ENCODE measurements at places on chromosomes 4 and X.

GRCh38 chr4:173189117-173189693 lies 20.6 kb downstream of the GALNT7 start:
- DNase-seq, result no peak

- DNase-seq, result no peak
Observed at GRCh38 chr4:185339941-185340340, 55.8 kb downstream of the LRP2BP start.

- DNase-seq, result no peak
Observed at GRCh38 chr4:56048383-56048701, 99.6 kb downstream of the CEP135 start.

- no peak for DNase-seq
Observed at GRCh38 chrX:145818186-145819113, 821 bp downstream of the SLITRK2 start.

- no peak for DNase-seq
Observed at GRCh38 chr4:55933611-55934010, 15.1 kb upstream of the CEP135 start.

DNA sequence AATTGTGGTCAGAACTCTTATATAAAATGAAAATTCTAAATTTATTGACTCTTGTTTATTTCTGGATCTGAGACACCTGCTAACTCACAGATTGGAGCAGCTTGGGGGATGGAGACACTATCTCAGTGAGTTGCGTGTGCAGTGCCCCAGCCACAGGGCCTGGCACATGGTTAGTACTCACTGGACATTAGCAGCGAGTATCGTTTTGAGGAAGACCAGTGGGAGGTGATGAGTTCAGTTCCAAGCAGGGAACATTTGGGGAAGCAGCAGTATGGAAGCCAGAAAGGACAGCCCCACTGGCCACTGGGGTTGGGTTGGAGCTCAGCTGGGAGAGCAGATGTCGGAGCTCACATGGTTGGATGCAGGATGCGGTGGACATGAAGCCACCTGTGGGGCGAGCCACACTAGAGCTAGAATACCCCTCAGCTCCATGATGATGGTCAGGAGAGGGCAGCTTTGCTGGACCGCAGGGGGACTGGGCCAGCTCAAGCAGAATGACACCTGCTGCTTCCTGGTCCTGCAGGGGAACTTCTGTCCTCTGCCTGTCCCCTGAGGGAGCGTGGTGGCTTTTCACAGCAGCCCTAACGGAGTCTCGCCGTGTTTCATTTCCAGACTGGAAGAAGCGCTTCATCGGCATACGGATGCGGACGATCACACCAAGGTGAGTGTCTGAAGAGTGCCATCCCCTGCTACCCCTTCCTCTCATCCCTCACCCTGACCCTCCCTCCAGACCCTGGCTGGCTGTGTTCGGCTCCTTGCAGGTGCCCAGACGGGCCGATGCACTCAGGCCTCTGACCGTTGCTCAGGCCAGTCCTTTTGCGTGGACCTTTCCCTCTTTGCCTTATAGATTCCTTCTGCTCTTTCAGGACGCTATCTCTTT lies 32.5 kb downstream of the HTRA3 start:
- DNase-seq, result no peak

DNA sequence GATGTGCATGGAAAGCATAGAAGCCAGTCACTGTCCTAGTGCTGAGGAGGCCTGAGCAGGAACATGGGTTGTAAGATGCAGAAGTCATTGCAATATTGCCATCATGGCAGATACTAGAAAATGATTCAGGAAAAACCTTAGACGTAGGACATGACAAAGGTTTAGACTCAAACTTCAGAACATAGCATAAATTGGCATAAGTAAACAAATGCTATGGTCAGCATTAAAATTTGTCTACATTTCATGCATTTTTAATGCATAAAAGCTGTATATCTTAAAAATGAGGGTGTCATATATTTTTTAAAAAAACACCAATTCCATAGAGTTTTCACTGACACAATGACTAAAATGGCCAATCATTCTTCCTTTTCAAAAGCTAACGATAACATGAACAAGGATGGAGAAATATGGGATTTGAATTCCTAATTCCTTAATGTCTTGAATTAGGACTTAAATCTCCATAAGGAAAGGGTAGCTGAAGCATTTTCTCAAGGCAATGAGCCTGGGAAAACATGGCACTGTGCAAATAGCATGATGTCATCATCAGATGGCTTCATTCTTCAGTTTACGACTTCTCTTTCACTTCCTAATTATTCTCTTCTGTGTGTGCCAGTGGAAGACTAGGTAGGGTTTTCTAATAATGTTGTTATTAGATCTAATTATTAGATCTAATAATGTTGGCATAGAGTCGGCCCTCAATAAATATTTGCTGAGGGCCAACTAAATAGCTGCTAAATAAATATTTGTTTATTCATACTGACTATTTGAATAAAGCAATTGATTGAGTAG lies 125.1 kb upstream of the FRG1 start:
- no peak for DNase-seq

DNA sequence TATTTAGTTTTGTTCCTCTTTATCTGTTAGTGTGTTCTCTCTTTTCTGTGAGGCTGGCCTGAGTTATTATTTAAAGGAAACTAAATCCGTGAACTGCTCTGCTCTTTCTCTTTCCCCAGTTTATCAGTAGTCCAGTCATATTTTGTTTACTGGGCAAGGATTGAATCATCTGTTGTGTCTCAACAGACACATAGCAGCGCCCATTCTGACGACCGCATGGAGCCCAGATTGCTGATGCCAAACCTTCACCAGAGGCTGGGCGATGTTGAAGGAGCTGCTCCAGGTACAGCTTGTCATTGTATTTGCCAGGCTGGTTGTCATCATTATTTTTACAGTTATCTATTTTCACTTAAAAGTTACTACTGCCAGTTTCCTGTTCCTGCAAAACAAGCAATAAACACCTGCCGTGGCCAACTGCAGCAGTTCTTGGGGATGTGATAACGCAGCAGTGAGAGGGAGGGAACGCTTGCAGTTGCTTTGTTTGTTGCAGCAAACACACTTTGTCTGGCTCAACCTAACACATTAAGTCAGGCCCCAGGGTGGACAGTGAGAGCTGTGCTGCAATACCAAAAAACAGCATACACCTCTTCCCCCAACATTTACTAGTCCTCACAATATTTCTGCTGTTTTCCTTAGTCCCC lies 10.1 kb downstream of the REELD1 start:
- no peak for DNase-seq

DNA sequence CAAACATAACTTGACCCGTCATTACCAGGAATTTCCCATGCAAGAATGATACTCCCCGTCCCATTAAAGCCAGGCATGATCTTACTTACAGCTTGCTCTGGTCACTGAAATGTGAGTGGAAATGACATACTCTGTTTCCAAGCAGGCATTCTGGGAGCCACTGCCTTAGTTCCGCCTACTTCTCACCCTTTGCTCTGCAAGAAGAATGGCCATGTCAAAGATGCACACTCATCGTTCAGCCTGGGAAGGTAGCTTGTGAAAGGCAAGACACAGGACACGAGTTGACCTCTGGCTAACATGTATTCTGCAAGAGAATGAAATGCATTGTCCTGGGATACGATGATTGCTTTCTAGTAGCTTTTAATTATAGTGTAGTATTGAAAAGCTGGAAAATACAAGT lies 1144.4 kb downstream of the NLGN4X start:
- no peak for DNase-seq

- no peak for DNase-seq
Observed at GRCh38 chrX:148498067-148498466, 2.4 kb upstream of the AFF2 start.

DNA sequence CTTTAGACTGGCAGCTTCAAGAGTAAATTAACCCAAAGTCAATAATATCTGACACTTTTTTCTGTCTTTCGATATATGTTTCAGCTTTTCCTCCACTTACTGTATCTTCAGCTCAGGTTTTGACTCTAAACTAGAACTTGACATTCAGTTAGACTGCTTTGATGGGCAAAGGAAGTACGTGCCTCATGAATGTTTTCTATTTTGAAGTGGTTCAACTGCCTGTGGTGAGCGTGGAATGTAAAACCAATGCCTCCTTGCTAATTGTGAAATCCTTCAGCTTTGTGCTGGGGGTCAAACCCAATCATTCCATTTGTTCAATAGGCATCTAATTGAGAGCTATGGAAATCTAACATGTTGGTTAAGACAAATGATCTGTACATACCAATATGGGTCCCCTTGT lies 857.0 kb upstream of the HTR2C start:
- DNase-seq, result no peak

- no peak for DNase-seq
Observed at GRCh38 chr4:70559924-70560323, 32.1 kb upstream of the AMBN start.

DNA sequence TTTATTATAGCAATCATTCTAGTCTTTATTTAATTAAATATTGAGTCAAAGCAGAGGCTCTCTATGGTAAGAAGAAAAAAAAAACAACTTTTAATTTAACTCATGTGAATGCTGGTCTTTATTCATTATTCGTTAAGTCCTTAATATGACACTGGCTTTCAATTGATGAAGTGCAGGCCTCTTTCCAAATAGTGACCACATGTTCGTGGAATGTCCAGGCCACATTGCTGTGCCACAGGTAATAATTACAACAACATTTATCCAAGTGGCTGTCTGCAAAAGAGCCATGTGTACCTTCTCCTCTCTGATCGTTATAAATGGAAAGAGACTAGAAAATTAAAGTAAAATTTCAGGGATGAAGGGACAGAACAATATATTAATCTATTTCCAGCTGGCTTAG lies 220.1 kb upstream of the PABPC4L start:
- DNase-seq, result no peak

All from right renal pelvis (tissue), 4 donors.